Memory B cell (primary cell): ENCODE measurements at places on chromosomes 1 and 21.
A peak's percentile ranks its signal among the peaks of the same experiment; 100 is the strongest.

GRCh38 chr21:16773206-16773605, 739.6 kb upstream of the CXADR start:
- no peak for DNase-seq

DNA sequence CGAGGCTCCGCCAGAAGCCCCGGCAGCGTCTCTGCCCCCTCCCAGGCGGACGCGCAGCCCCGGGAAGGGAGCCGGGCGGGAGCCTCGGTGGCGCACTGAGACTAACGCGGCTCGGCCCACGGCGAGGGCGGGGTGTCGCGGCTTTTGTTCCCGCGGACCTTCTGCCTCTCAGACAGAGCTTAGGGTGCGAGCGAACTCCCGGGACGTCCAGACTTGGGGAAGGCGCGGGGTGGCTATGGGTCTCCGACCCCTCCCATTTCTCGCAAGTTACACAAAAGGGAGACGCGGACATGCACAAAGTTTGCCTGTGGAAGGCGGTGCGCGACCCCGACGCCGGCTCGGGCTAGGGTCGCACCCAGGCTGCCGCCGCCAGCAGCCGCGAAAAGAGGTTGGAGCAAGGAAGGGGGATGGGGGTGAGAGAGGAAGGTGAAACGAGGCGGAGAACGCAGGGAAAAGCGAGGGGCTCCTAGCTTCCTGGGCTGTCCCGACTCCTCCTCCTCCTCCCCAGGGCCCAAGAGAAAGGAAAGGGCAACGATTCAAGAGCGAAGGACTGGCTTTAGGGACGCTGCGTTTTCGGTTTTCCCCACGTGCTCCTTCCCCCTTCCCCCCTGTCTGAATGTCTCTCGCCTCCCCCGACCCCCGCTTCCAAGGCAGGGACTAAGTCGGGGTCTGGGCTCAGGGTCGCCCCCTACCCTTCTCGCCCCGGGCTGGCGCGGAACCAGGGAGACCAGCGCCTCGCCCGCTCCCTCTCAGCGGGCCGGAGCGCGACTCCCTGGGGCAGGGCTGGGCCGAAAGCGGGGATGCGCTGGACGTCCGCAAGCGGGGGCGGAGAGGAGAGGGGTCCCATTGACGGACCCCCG, 729 bp downstream of the APP start:
- peak; percentile 20 for DNase-seq

DNA sequence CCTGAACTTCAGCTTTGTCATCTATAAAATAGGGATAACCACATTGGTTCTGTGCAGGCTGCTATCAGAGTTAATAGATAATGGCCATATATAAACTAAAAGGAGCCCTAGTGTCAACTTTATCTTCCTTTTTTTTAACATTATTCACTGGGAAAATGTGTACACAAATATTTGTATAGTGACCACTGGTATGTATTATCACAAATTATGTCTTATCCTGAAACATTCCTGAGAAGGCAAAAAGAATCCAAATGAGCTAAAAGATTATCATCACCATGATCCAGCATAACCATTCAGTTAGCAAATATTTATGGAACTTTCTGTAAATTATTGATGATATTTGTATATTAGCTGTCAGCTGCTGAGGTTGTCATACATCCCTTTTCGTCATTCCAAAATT, 16.6 kb downstream of the ANGPTL3 start:
- DNase-seq: no peak

- no peak for DNase-seq
Observed at GRCh38 chr1:95028954-95029353, 43.8 kb downstream of the ALG14 start.

- DNase-seq: peak; percentile 48
Observed at GRCh38 chr1:3775490-3776230, 3.1 kb downstream of the SMIM1 start.

DNA sequence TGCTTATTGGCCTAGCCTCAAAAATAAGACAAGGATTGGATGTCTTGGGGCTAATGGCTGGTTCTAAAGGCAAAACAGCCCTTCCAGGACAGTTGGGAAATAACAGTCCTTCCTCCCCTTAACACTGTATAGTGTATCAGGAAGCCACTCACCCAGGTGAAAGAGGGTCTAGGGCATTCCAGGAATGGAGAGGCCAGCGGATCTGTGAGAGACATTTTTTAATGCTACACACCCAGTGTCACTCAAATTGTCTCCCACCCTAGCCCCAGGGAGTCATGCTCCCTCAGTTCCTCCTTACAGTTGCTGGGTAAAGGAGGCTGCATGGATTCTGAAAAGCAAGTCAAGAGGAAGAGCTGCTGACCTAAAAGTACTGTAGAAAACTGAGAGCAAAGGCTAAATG, 24.1 kb upstream of the EXO1 start:
- no peak for DNase-seq

GRCh38 chr1:14767075-14767474, 168.6 kb downstream of the KAZN start:
- DNase-seq: no peak

- DNase-seq: no peak
Observed at GRCh38 chr1:224541072-224541790, 74.9 kb upstream of the CNIH3 start.

DNA sequence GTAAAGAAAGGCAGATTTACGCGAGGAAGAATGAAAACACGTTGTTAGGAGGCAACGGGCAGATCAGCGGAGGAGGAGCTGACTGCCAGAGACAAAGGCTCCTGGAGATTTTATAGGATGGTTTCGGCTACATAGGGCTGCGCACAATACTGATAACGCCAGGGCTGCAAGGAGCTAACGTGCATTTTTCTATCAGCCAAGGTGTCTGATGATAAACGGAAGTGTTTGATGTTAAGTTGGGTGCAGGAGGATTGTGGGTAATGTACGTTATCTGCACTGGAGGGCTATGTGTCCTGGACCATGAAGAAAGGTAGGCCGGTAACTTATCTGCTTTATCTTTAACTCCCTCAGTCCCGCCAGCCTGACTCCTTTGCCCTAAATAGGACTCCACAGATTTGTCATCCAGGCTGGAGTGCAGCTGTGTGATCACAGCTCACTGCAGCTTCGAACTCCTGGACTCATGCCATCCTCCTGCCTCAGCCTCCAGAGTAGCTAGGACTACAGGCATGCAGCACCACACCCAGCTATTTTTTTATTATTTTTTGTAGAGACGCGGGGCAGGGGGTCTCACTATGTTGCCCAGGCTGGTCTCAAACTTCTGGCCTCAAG, 29.6 kb downstream of the SETD4 start:
- DNase-seq: no peak

DNA sequence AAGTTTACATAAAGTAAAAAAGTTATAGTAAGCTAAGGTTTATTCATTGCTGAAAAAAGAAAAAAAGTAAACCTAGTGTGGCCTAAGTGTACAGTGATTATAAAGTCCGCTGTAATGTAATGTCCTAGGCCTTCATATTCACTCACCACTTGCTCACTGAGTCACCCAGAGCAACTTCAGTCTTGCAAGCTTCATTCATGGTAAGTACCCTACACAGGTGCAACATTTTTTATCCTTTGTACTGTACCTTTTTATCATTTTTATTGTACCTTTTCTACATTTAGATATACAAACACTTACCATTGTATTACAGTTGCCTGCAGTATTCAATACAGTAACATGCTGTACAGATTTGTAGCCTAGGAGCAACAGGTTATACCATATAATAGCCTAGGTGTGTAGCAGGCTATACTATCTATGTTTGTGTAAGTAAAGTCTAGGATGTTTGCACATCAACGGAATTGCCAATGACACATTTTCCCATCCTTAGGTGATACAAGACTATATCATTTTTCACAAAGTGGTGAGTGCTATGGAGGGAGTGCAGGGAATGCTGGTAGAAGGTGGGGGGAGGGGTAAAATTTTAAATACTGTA, 58.0 kb upstream of the DMRTA2 start:
- DNase-seq: no peak

DNA sequence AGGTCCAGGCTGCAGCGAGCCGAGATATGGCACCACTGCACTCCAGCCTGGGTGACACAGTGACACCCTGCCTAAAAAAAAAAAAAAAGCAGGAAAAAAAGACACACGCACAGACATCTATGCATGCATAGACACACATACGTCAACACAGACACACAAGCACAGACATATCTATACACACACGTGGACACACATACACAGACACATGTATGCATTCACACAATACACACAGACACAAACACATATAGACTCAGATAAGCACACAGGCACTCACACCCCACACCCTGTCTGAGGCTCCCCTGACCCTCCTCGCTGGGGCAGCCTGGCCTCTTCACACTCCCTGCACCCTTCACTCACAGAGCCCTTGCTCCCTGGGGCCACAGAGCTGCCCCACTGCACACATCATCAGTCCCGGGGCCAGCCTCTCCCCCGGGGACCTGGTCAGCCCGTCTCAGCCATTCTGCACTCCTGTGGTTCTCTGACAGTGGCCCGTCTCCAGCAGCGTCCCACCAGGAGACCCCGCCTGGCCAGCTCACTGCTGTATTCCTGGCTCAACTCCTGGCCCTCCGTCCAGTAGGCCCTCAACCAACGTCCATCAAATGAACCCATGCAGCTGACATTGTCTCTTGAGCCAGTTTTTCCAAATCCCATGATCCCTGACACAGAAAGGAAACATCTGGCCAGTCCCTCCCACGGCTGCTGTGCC, 4.6 kb upstream of the PRKCZ start:
- DNase-seq: no peak

DNA sequence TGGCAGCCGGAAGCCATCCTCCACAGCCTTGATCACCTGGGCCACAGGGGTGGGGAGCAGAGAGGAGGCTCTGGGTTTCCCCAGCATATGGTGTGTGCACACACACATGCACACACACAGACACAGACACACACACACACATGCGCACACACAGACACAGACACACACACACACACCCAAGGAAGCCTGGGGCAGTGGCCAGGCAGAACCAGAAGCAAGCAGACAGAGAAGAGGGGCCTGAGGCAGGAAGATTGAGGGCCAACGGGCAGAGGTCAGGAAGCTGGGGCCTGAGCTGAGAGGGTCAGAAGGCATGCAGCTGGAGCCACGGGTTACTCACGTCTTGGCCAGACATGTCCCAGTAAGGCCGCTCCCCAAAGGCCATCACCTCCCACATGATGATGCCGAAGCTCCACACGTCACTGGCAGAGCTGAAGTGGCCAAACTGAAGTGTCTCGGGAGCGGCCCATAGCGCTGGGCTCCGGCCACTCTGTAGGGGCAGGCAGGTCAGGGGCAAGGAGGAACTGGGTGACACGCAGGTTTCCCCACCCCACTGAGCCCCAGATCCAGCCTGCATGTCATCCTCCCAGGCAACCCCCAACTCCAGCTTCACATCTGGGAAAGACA, 27.4 kb downstream of the CDCA8 start:
- DNase-seq: no peak

DNA sequence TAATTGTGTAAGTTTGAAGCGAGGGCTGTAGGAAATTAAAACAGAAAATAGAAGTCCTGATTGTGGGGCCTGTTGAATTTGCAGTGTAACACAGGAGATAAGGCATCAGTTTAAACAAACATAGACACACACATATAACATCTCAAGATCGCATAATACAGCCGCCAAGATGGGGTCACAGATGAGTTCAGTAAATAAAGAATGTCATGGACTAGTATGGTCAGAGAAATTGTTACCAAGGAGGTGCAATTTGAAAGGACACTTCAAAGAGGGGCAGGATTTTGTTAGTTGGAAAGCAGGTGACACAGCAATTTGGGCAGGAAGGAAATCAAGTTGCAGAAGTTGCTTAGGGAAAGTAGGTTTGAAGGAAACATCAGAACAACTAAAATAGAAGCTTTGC, 450.0 kb downstream of the USP25 start:
- no peak for DNase-seq

DNA sequence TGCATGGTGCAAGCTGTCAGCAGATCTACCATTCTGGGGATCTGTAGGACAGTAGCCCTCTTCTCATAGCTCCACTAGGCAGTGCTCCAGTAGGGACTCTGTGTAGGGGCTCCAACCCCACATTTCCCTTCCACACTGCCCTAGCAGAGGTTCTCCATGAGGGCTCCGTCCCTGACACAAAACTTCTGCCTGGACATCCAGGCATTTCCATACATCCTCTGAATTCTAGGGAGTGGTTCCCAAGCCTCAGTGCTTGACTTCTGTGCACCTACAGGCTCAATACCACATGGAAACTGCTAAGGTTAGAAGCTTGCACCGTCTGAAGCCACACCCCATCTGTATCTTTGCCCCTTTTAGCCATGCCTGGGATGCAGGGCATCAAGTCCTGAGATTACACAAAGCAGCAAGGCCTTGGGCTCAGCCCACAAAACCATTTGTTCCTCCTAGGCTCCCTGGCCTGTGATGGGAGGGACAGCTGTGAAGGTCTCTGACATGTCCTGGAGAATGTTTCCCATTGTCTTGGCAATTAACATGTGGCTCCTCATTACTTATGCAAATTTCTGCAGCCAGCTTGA, 117.0 kb upstream of the NFIA start:
- DNase-seq: no peak

- no peak for DNase-seq
Observed at GRCh38 chr1:21894034-21894881, 42.9 kb downstream of the HSPG2 start.

DNA sequence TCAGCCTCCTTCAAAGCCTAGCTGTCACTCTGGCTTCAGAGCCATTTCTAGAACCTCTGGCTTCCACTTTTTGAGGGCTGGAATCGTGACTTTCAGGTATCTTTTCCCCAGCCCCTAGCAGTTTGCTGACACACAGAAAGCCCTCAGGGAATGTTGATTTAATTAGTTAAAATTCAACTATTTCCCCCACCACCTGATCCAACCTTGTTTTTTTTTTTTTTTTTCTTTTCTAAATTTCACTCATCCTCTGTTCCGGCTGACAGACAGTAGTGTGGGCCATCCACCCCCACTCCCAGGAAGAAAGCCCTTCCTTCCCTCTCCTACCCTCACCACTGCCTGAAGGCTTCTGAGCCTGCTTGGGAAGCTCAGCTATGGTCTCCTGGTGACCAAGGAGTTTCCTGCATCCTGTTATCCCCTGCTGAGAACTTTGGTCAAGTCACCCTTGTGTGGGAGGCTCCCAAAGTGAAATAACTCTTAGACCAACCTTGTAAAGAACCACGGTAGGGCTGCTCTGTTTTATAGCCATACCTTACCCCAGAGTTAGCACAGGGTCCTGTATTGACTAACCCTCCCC, 29.4 kb downstream of the KCNJ6 start:
- no peak for DNase-seq

- no peak for DNase-seq
Observed at GRCh38 chr1:93028542-93028941, 50.5 kb upstream of the MTF2 start.

GRCh38 chr1:70840260-70840953, 207.2 kb downstream of the PTGER3 start:
- no peak for DNase-seq

GRCh38 chr1:28395181-28395580, 25.6 kb downstream of the PHACTR4 start:
- DNase-seq: no peak
